NCI-H526 (cell line): ENCODE measurements at places on chromosomes 13 and 19.

- peak; percentile 86 for DNase-seq
These were observed 171.4 kb downstream of the OXGR1 start for GRCh38 chr13:96822895-96823294.

- no peak for DNase-seq
These were observed 463.5 kb downstream of the GPC6 start for GRCh38 chr13:93690139-93690538.

- DNase-seq, result no peak
These were observed 322.9 kb downstream of the GPC6 start for GRCh38 chr13:93549326-93550005.

- DNase-seq, result peak; percentile 53
These were observed 183.2 kb upstream of the GPR12 start for GRCh38 chr13:26943748-26944147.

- DNase-seq, result no peak
These were observed 960.0 kb upstream of the PCDH20 start for GRCh38 chr13:62375653-62376052.

- DNase-seq, result no peak
These were observed 111.6 kb downstream of the RGCC start for GRCh38 chr13:41568972-41569351.

DNA sequence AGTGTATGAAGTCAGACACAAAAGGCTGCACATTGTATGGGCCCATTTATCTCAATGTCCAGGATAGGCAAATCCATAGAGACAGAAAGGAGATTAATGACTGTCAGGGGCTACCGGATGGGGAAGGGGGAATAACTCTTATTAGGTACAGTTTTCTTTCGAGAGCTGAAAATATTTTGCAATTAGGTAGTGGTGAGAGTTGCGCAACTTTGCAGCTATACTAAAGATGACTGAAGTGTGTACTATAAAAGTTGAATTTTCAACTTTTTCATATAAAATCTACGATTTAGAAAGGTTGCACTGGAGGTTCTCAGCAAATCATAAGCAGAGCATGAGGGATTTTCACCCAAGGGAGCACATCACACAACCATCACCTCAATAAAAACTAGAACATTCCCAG lies 16.1 kb upstream of the SLC15A1 start:
- DNase-seq, result no peak

GRCh38 chr13:97108530-97108900 lies 113.6 kb upstream of the MBNL2 start:
- no peak for DNase-seq

- DNase-seq, result peak; percentile 74
These were observed 29.2 kb downstream of the COG6 start for GRCh38 chr13:39684531-39685137.

GRCh38 chr19:835210-835810 lies 5.5 kb upstream of the PRTN3 start:
- no peak for DNase-seq

- no peak for DNase-seq
These were observed 12.1 kb upstream of the TDRD3 start for GRCh38 chr13:60384911-60385310.

GRCh38 chr13:51912091-51912490 lies 50.3 kb downstream of the CCDC70 start:
- DNase-seq, result peak; percentile 73

DNA sequence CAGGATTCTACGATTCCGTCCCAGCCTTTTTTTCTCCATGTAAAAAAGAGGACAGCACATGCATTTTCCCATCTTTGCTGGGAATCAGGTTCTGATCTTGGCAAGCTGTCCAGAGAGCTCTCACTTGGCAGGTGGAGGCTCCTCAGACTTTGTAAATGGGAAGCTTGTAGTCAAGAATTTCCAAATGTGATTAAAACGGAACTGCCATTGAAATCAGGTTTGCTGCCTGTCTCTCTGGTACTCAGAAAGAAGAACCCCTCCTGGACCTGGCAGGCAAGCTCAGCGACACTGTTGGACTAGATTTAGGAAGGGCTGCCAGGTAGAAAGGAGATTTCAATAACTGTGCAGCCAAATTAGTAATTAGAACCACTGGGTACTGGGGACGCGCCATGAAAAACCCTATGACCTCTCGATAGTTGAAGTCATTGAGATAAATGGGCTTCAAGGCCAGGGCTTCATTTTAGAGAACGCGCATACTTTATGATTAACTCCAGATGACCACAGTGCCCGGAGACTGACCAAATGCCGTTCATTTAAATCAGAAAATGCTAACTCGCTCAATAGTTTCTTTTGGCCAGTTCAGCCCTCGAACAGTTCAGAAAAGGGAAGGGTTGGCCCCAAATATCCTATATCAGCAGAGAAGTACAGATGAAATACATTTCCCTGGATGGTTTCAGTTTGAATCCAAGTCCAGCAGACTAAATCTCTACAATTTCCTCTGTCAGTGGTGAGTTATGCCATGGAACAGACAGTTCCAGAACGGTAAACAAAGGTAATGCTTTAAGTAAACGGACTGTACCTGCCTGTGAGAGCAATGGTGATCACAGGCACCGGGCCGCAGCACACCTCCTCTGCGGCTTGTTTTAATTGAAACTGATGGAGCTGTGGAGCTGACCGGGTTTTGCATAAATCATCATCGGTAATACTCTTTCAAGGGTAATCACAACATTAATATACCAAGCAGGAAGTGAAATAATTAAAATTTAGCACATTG lies 517.4 kb downstream of the RFC3 start:
- DNase-seq, result peak; percentile 73

- no peak for DNase-seq
These were observed 31.9 kb downstream of the SGCG start for GRCh38 chr13:23212671-23213070.

DNA sequence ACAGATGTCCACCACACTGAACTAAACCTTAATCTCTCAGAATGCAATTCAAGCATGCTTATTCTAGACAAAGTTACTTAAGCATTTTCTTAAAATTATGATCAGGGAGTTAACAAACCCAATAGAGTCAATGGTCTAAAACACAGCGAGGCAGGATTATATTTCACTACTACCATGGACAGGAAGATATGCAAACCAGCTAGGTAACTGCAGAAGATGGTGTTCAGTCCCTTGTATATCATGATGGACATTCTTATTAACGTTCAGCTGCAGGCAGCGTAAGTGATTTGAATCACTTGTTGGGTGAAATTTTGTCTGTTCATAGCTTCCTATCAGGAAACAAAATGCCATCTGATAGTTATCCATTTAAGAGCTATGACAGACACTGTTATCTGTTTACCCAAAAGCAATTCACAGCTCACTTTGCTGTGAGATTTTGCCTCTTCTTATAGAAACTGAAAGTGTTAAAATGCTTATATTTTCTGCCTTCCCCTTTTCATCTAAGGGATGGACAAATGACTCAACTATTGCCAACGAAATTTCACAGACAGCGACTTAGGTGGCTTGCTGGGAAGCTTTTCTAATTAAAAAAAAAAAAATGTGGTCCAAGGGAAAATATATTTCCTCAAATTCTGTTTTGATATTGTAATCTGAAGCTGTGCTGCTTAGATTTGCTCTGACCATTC lies 591.9 kb downstream of the DACH1 start:
- peak; percentile 77 for DNase-seq

- DNase-seq, result no peak
These were observed 485 bp upstream of the ZNF845 start for GRCh38 chr19:53333066-53333462.

DNA sequence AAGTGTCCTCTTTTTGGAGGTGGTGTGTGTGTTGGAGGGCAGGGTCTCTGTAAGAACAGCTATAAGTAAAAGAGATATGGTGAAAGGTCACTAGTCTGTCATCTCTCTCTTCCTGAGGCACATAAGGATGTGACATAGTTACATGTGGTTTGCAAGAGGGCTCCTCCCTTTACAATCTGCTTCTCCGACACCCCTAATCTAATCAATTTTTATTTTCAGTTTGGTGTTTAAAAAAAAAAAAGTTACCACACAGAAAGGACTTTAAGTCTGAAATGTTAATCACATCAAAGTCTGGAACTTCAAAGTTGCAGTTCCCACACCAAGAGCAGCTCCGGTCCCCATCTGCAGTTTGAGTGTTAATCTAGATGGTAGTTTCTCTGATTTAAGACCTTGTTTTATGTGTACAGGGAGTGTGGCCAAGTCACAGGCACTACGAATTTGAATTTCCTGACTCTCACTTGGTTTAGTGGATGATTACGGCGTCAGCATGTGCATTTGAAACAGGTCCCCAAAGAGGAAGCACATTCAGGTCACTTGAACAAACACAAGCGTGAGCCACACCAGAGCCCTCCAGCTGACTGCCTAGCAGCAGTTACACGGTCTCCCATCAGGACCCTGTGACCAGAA lies 53.1 kb downstream of the FOXO1 start:
- DNase-seq, result no peak

GRCh38 chr19:49422407-49423070 lies 702 bp downstream of the PTH2 start:
- DNase-seq, result peak; percentile 53

GRCh38 chr19:29539131-29539530 lies 13.3 kb downstream of the VSTM2B start:
- DNase-seq, result no peak

- DNase-seq, result no peak
These were observed 9.1 kb upstream of the CDC16 start for GRCh38 chr13:114225610-114226009.

DNA sequence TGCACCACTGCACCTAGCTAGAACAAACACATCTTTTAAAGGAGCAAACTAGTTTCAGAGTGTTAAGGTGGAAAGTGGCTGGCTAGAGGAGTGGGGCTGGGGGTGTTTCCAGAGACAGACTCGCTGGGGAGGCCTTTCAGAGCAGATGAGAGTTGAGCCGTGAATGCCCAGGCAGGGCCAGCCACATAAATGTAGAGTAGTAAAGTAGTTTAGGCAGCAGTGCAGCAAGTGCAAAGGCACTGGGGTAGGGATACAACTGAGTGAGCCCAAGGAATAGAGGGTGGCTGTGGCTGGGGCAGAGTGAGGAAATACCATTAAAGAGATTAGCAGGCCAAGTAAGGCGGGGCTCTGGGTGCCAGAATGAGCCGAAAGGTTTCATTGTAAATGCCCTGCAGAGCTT lies 72.0 kb downstream of the ALOX5AP start:
- no peak for DNase-seq

GRCh38 chr13:96636001-96636709 lies 358.1 kb downstream of the OXGR1 start:
- no peak for DNase-seq

DNA sequence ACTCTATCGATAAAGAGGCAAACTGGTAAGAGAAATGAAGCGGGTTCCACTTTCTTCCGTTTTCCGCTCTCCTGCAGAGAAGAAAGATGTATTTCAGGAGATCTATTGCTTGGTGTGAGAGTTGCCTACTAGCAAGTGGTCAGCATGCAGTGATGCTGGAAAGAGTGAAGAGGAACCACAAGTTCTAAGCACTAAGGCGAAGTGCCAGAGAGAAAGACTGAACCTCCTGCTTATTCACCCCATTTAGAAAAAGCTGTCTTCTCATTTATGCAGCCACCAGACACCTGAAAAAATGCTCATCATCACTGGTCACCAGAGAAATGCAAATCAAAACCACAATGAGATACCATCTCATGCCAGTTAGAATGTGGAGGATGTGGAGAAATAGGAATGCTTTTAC lies 78.7 kb upstream of the GPC6 start:
- no peak for DNase-seq

DNA sequence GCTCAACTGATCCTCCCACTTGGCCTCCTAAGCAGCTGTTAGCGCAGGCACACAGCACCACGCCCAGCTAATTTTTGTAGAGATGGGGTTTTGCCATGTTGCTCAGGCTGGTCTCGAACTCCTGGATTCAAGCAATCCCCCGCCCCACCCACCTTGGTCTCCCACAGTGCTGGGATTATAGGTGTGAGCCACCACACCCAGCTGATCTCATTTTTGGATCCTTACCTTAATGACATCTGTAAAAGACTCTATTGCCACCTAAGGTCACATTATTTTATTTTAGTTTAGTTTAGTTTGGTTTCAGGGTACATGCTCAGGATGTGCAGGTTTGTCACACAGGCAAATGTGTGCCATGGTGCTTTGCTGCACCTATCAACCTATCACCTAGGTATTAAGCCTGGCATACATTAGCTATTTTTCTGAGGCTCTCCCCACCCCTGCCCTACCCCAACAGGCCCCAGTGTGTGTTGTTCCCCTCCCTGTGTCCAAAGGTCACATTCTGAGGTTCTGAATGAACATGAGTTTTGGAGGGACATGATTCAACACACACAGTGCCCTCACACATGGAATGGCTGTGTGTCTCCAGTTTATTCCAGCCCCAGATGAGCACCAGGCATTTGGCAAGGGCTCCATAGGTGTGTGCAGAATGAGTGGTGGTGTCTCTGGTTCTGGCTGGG lies 1.3 kb downstream of the OR10H5 start:
- DNase-seq, result no peak

GRCh38 chr13:109720758-109721184 lies 65.6 kb downstream of the IRS2 start:
- peak; percentile 86 for DNase-seq

DNA sequence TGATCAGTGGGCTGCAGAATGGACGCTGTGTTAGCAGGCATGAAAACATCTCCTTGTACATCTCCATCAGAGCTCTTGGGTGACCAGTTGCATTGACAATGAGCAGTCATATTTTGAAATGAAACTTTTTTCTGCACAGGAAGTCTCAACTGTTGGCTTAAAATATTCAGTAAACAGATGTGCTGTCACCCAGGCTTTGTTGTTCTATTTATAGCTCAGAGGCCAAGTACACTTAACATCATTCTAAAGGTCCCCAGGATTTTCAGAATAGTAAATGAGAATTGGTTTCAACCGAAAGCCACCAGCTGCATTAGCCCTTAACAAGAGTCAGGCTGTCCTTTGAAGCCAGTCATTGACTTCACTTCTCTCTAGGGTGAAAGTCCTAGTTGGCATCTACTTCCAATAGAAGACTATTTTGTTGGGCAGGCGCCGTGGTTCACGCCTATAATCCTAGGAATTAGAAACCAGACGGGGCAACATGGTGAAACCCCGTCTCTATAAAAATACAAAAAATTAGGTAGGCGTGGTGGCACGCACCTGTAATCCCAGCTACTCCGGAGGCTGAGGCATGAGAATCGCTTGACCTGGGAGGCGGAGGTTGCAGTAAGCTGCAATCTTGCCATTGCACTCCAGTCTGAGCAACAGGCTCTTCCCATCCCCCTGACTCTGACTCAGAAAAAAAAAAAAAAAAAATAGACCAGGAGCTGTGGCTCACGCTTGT lies 7.9 kb upstream of the PDE4A start:
- DNase-seq, result no peak

- no peak for DNase-seq
These were observed 44.0 kb downstream of the PHF11 start for GRCh38 chr13:49539746-49540145.
